ENCODE measurements at places on chromosomes 1 and 21.

DNA sequence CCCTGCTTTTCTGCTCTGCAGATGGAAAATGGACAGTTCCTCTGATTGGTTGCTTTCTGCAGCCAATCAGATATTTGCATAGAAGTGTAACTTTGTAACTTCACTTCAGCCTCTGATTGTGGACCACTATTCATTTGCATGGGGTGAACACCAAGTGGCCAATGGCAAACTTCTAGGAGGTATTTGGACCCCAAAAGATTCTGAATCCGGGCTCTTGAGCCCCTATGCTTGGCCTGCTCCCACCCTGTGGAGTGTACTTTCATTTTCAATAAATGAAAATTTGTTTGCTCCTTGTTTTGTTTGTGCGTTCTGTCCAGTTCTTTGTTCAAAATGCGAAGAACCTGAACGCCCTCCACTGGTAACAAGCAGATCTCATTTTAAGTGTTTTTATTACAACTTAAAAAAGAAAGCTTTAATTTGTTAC is 6.4 kb upstream of the GSTM4 start:
- DNase-seq, result no peak

DNA sequence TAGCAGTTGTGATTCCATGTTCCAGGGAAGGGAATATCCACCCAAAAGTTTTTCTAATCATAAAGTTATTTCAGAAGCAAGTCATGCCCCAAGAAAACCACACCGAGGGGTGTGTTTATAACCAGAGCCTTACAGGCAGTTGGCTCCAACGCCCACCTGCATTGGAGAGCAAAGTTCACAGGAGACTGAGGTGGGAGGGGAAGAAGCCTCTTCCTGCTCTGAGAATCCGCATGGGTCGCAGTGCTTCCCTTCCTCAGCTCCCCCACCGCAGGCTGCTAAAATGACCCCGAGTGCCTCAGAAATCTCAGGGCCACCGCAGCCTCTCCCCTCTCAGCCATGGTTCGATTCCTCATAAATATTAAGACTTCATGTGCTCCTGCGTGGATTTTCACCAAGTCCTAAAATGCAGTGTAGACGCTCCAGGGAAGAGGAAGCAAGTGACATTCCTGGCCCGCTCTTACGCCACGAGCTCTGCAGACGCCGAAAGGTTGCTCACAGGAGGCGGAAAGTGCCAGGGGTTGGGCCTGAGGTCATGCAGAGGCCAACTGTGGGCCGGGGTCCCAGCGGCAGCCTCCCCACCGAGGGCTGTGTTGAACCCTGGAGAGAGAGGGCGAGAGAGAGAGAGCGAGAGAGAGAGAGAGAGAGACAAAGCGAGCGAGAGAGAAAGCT is 13.4 kb upstream of the SPSB1 start:
- DNase-seq, result peak; percentile 35

DNA sequence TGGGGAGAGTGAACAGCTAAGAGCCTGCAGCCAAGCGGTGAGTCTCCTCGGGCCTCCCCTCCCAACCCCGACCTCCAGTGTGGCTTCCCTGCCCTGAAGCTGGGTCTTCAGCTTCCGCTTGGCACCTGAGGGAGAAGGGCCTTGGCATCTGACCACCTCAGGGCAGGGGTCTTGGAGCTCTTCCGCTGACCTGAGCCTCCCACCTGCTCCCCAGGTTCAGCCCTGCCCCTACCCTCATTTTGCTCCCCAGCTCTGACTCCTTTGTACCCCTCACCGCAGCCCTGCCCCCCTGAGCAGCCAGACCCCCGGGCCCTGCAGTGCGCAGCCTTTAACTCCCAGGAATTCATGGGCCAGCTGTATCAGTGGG is 4.9 kb downstream of the ADAMTSL4 start:
- DNase-seq, result peak; percentile 34

DNA sequence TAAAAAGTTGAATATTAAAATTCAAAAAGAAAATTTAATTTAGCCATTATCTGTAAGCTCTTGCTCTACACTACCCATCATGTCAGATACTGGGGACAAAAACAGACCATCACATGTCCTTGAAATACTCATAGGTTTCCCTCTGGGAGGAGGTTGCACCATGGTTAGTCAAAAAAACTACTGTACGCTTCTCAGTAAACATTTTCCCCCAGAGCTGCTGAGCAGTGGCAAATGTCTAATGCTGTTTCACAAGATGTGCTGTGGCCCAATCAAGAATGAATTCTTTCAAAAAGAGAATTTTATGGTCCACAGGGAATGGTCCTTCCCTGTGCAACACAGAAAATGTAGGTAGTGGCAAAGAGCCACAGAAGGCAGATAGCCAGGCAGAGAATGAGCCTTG is 6.1 kb downstream of the SLC25A24 start:
- no peak for DNase-seq

DNA sequence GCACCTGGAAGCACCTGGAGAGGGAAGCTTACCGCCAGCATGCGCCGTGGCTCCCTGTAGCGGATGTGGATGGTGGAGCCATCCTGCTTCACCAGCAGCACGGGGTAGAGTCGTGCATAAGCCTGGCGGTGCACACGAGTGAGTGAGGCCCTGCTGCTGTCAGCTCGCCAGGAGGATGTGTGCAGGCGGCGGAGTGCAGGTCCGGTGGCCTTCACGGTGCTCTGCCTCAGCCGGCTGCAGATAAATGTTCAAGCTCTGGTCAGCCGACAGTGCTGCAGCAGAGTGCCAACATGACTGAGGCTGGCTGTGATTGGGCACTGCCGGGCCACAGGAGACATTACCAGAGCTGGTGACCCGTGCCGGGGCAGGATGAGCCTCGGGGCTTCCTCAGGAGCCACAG is 1.5 kb downstream of the MRPL55 start:
- DNase-seq, result no peak

GRCh38 chr1:78136680-78137079 is 90.9 kb downstream of the GIPC2 start:
- DNase-seq, result no peak

- no peak for DNase-seq
Observed at GRCh38 chr1:86650065-86650464, 54.3 kb upstream of the SH3GLB1 start.

- no peak for DNase-seq
Observed at GRCh38 chr1:36735939-36736730, 253.4 kb upstream of the CSF3R start.

- DNase-seq, result peak; percentile 61
Observed at GRCh38 chr1:61081686-61082310, 563 bp upstream of the NFIA start.

DNA sequence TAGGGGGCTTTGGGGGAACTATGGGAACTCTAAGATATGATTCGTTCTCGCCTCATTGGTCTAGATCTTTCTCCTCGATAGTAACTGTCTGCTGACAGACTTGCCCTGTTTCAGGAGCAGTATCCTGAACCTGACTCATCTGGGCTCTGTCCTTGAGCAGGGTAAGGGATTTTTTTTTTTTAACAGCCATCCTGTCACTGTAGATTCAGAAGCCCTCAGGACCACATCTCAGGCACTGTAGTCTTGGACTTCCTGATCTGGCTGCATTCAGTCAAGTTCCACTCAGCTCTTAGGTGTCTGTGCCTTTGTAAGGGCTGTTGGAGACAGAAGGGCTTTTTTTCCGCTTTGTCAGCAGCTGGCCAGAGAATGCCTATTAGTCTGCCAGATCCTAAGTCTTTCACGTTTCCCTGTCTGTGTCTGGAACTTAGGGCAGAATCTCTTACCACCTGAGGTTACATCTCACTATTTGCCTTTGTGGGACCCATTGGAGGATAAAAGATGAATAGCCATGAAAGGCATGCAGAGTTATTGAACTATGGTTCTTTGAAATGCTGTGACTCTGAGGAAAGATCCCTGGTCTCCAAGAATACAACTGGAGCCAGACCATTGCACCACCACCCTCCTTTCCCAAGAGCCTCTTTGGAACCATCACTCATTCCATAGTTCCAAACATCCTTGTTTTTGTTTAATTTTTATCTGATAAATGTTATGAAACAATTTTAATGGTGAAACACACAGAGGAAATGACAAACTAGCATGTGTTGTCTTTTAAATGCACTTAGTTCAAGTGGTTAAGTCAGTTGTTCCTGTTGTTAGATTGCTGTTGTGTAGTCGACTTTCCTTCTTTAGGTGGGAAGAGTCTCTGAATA is 49.7 kb upstream of the MACF1 start:
- no peak for DNase-seq

DNA sequence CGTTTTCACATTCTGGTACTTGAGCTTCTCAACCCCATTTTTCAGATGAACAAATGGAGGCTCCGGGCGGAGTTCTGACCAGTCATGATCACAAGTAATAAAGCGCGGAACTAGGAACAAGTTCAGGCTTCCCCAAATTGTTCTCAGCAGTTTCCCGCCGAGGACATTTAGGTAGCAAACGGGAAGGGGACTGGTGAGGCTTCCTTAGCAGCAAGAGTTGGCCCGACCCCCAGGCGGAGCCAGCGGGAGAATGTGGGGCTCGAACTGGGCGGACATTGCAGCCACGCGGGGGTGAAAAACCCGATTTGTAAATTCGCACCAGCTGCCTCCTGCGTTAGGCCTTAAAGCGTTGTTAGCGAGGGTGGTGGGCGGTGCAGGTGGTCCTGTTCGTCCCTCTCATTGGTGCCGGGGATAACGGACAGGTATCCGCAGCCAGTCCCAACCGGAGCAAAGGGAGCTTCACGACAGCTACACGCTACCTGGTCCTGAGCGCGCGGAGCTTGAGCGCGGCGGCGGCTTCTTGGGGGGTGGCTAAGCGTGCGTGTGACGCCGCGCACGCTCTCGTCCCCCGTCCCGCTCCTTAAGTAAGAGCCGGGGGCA is 15.3 kb downstream of the SEMA6C start:
- peak; percentile 88 for DNase-seq

DNA sequence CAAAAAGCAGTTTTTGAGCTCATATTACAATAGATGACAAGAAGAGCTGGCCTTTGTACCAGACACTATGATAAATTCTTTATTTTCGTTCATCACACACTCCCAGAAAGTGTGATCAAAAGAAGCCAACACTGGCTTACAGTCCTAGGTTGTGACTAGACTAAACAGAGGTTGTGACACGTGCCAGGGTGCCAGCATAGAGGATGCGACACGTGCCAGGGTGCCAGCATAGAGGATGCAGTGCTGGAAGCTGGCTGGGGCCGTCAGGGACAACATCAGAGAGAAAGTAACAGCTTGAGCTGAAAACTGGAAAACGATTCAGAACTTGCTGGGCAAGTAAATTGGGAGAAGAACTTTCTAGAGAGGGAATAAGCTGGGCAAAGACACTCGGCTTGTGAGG is 2.2 kb downstream of the MTARC1 start:
- no peak for DNase-seq

DNA sequence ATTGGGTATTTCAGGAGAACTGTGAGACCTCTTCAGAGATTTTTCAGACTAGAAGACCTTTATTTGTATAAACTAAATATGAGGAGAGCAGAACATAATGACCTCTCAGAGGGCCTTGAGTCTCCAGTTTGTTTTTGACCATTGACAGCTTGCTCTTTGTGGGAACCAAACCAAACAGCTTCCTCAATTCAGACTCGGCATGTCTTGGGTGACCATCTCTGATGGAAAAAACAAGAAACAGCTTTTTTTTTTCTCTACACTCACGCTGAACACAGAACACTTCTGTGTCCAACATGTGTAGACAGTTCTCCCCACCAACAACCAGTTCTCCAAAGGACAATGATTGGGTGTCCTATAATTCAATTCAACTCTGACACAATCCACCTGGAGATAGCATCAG is 11.5 kb downstream of the ATP1A4 start:
- DNase-seq, result no peak

GRCh38 chr1:95084317-95085176 is 11.8 kb upstream of the ALG14 start:
- DNase-seq, result no peak

- no peak for DNase-seq
Observed at GRCh38 chr1:70567167-70567566, 156.1 kb downstream of the CTH start.

GRCh38 chr21:40564318-40564717 is 282.6 kb downstream of the DSCAM start:
- DNase-seq, result no peak

DNA sequence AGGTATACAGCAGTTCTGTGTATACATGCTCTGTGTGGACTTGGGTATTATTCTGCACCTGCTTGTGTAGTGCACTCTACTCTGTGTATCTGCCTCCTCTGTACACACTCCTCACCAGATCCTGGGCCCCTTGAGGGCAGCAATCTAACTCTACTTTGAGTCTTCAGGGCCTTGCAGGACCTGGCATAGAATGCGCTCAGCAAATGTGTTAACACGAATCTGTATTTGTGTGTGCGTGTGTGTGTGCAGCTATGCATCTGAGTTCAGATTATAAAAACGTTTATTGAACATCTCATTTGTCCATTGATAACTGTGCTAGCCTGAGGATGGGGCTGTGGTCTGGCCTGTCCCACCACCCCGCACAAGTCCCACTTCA is 3.9 kb upstream of the MEF2D start:
- DNase-seq, result no peak

DNA sequence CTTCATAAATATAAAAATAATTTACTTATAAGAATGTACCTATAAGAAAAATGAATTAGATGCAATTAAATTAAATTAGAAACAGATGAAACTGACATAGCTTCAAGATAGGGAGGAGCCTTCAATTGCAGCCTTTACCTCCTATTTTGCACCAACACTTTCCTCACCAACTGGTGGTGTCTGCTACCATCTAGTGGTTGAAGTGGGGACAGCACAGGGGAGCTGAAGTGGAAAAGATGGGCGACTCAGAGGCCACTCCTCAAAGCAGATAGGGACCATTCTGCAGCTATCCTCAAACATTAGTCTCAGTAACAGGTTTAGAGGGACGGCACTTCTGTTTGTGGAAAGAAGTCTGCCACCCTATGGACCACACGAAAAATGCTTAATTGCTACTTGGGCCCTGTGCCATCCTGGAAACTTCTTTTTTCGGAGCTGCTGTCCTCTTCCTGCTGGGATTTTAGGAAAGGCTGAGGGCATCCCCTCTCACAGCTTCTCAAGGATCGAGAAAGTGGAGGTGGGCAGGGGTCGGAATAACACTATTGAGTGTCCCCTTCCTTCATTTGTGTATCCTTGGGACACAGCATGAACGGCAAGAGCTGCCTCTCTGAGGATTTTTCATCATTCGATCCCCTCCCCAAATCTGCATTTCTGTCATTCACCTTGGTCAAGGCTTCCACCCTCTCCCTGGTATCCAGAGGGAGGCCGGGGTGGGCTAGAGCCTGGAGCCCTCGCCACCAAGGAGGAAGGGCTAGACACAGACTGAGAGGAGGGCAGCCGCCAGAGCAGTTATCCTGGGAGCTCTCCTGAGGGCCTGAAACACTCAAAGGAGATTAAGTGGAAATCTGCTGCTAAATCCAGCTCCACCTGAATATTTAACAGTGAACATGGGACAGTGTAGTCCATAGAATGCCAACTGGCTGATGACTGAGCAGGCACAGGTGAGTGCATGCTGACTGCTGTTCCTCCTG is 9.6 kb downstream of the PROK1 start:
- peak; percentile 74 for DNase-seq

DNA sequence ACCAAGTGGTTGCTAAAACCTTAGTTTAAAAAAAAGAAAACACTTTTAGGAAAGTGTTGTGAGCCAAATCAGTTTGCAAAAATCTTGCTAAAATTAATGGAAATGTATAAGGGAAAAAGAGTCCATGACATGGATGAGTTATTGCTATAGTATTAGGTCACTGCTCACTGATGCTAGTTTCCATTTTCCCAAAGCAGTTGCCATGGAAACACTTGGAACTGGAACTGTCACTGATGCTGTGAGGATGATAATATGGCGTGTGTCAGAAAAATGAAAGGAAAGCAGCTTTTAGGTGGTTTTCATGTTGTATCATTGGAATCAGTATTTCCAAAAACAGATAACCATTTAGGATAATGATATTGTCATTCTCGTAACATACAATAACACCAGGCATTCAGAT is 104.4 kb downstream of the PHTF1 start:
- no peak for DNase-seq
